ENCODE measurements at places on chromosomes 4 and X.

DNA sequence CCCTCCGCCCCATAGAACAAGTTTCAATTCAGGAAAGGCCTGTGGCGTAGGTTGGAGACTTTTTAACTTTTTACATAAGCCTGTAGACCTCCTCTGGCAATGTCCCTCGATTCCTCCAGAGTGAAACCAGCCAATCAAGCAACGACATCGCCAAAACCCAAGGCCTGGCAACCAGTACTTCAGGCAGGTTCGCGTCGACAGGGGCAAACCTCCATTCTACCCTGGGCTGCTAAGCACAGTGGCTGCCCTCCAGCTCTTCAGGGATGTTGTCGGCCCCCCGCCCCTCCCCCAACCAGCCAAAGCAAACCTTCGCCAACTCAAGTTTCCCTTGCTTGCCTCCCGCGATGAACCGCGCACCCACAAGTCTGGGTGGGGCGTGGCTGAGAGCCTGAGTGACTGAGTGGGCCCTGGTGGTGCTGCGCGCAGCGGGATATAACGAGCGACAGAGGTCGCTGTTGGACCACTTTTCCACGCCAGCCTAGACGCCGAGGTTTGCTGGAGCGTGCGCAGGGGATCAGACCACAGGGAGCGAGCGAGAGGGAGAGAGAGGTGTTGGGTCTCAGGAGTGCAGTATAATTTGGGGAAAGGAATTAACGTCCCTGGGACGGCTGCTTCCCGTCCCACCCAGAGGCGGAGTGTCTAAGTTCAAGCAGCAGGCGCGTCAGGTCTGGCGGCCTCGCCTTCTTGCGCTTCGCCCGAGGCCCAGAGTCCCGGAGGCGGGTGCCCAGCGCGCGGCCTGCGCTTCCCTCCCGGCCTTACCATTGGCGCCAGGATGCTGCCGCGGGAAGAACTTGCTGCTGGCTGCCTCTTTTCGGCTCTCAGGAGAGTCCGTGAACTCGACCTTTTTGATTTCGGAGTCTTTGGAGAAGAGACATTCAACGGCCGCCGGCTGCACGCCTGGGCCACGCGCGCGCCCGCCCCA lies 9.0 kb upstream of the PITX2 start:
- peak; percentile 68 for DNase-seq

DNA sequence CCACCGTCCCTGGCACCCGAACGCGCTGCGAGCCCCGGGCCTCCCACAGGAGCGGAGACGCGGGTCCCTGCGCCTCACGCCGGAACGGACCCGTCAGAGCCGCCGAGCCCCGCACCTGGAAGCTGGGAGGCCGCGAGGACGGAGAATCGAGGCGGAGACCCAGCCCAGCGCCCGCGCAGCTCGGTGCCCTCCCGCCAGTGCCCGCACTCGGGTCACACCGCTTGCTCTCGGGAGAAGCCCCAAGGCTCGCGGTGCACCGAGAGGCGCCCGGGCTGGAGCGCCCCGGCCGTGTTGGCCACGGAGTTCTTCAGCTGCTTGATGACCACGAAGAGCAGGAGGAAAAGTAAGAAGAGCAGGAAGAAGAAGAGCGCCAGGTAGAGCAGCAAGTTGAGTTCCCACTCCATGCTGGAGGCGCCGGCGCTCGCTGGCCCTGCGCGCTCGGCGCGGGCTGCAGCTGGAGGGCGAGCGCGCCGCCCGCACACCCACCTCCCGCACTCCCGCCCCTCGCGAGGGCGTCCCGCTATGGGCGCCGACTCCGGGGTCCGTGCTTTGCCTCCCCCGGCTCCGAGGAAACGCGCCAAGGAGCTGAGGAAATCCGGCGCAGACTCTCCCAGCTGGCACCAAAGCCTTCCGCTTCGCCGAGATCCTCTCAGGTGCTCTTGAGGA lies at the start of gene SMIM43:
SMIM43 (minus strand) TSS at position 463 of the 666 bp plus-strand sequence; CDS start at position 404, 59 bp downstream.
- DNase-seq: no peak

- no peak for DNase-seq
Measured at GRCh38 chr4:188930822-188931221, 791.6 kb downstream of the TRIML1 start.

DNA sequence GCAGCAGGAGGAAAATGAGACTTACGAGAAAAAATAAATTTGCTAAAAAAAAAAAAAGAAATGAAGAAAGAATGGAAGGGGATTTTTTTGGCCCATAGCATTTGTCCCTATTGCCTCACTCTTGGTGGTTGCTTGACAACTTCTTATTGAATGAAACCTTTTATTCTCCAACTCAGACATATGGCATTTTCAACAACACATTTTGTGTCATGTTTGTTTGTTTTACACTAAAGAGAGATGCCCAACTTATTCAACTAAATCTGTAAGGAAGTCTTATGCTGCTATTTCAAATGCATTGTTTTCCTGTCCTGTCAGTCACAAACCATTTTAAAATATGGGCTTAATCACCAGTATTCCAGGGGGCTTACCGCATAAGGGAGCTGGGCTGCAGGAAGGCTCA lies 409.1 kb upstream of the TENM3 start:
- DNase-seq: no peak

- DNase-seq: no peak
Measured at GRCh38 chr4:86894455-86894854, 2.2 kb upstream of the C4orf36 start.

GRCh38 chrX:84165711-84166110 lies 22.3 kb downstream of the RPS6KA6 start:
- DNase-seq: no peak

- DNase-seq: no peak
Measured at GRCh38 chr4:176217510-176217909, 22.1 kb upstream of the SPATA4 start.

GRCh38 chr4:149218672-149219071 lies 597.0 kb downstream of the IQCM start:
- no peak for DNase-seq

GRCh38 chrX:111868726-111869638 lies 7.0 kb upstream of the TRPC5OS start:
- no peak for DNase-seq

- DNase-seq: no peak
Measured at GRCh38 chr4:150579551-150580234, 2.3 kb upstream of the MAB21L2 start.

DNA sequence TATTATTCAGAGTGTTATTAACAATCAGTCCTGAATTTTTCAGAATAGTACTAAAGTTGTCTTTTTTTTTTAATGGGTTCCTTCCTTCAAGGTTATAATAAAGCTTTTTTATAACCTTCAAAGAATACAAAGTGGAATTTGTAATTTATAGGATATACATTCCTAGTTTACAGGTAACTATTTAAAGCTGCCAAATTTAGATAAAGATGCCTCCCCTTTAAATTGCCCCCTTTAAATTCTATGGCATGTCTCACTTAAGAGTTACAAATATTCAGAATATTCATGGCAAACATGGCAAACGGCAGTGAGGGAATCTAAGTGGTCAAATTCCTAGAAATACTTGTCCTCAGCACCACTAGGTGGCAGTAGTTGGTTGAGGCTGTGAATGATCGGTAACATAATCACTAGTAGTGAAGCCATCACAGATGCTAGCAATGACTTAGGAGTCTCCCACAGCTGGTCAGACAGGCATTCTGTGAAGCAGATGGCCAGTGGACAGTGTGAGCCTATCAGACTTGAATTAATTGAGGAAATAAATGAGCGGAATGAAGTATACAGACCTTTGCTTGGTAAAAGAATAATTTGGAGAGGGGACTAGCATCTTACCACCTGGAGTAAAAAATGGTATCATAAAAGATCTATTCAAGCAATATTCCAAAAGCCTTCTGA lies 86.4 kb downstream of the CBR4 start:
- peak; percentile 37 for DNase-seq

DNA sequence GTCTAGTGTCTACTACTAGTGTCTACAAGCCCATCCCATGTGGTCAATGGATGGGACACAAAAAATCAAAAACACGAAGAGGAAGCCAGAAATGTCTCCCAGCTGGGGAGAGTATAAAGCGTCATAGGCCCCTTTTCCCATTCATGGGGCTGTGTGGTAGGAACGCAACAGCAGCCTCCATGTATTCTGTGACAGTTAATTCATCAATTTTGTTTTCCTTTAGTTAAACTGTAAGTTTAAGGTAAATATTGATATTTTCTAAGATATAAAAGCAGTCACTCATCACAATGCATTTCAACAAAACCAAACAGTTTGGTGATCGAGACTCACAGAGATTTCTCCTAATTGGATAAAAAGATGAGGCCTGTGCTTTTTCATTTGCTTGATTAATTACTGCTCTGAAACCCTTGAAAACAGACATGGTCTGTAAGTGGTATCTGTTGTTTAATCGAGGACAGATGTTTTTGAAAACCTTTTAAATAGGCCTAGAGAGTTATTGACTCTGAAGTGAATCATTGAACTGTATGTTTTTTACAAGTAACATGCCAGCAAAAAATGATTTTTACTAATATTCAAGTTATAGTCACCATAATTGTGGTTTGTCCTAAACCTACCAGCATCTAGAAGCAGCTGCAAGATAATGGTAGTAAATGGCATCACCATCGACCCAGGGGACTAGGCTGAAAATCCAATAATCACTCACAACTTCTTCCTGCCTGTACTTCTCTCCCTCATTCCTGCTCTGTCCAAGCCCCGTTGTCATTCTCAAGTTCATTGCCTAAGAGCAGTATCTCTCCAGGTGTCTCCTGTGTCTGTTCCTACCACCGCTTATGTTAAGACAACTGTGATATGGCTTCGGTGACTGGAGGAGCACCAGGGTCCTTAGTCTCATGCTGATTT lies 87.7 kb upstream of the SHISA3 start:
- DNase-seq: no peak

Measured in GDM1 (cell line).